ENCODE measurements at places on chromosomes 1 and 21.

DNA sequence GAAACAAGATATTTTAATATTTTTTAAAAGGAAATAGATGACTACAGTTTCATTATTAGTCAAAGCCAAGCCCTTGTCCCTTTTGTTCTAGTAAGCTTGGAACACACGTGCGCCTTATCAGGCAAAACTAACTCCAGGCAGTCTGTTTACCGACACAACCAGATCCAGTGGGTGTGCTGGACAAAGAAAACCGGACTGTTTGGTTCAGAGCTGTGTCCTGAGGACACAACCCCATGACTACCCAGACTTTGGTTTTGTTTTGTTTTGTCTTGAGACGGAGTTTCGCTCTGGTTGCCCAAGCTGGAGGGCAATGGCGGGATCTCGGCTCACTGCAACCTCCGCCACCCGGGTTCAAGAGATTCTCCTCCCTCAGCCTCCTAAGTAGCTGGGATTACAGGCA, 13.9 kb upstream of the RHOU start:
- DNase-seq = no peak

DNA sequence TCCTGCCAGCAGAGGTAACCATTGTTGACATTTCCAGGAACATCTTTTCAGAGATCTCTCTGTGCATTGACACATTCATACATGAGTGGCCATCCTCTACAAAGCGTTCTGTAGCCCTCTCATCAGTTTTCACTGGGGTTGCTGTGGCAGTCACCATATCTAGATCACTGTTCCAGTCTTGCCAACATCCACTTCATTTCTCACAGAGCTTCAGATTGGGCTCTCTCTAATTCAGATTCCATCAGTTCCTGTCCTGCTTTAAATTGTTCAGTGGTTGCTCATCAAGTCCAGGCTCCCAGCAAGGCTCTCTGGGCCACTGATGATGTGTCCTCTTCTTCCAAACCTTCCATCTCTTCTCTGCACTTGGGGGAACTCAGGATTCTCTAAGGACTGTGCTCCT, 173.7 kb downstream of the KCNJ6 start:
- no peak for DNase-seq

GRCh38 chr1:173303984-173304383, 96.9 kb upstream of the TNFSF4 start:
- no peak for DNase-seq

- no peak for DNase-seq
These were observed 5.1 kb upstream of the FUBP1 start for GRCh38 chr1:77983997-77984355.

DNA sequence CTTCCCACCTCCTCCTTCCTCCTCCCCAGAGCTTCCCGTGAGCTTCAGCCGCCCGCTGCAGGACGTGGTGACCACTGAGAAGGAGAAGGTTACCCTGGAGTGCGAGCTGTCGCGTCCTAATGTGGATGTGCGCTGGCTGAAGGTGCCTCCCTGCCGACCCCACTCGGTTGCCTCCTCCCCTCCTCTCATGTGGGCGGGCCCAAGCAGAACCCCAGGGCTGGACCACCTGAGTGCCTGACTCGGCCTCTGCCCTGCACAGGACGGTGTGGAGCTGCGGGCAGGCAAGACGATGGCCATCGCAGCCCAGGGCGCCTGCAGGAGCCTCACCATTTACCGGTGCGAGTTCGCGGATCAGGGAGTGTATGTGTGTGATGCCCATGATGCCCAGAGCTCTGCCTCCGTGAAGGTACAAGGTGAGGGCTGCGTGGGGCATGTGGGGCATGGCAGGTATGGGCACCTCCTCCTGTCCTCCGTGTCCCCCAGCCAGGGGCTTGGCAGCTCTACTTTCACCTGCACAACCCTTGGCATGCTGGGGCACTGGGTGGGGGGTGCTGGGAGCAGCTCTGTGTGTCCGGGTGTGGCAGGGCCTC, 69.2 kb downstream of the OBSCN start:
- peak; percentile 52 for DNase-seq

DNA sequence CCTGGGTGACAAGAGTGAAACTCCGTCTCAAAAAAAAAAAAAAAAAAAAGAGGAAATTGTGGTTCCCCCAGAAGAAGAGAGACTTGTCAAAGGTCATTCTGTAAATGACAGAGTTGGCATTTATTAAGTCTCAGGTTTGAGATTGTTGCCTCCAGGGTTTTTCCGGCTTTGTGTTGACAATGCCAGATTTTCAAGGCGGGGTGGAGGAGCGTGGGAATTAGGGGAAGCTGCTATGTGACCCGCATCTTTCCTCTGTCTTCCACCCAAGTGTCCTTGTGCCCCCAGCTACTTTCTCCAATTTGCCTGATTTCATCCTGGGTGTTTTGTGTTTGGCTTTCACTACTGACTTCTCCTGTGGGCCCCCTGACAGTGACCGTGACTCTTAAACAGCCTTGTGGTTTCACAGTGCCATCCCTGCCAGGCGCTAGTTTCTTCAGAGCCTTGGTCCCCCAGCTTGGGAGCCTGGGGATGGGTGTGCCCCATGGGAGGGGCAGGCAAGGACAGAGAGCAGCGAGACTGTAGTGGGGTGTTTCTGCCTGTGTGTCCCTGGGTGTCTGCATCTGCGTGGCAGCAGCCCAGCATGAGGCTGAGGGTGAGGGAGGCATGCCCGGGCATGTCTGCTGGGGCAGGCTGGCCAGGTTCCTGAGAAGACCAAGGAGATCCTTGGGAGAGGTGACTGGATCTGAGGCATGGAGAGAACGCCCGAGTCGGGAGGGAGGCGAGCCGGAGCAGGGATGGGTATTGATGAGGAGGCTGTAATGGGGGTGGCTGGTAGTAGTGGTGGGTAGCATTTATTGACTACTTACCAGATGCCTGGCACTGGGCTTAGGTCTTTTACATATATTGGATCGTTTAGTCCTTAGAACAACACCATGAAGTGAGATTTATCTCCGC, 46.3 kb downstream of the IER5 start:
- no peak for DNase-seq

GRCh38 chr1:29488086-29488793, 251.9 kb downstream of the PTPRU start:
- DNase-seq = peak; percentile 42

GRCh38 chr1:234533034-234533891, 54.3 kb upstream of the TARBP1 start:
- no peak for DNase-seq

- no peak for DNase-seq
These were observed 299.0 kb downstream of the SMYD3 start for GRCh38 chr1:246208105-246208504.

DNA sequence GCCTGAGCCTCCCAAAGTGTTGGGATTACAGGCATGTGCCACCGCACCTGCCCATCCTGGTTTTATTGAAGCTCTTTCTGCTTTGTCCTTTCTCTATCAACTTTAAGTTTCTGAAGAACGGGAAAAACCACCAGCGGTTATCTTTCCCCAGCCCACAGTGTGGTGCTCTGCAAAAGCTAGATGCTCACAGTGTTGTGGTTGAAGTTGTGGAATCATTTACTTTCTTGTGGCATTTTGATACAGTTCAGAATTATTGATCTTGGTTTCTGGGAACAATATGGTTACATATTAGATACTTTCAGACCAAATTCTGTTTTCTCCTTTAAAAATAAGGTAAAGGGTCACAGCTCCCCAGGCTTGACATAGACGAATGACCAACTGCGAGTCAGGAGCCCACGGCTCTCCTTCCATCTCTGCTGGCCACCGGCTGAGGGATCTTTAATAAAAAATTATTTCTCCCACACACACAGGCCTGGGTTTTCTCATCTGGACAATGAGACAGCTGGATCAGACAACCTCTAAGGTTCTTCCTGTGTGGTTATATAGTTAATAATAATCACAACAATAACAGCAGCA, 385.3 kb downstream of the SETD4 start:
- DNase-seq = no peak

GRCh38 chr1:4699376-4700301, 45.2 kb downstream of the AJAP1 start:
- no peak for DNase-seq

GRCh38 chr1:90718411-90719329, 1.6 kb upstream of the BARHL2 start:
- DNase-seq = peak; percentile 81

GRCh38 chr1:77509051-77509492, 173.4 kb downstream of the ZZZ3 start:
- no peak for DNase-seq

- no peak for DNase-seq
These were observed 34.7 kb upstream of the GPR25 start for GRCh38 chr1:200837931-200838571.

DNA sequence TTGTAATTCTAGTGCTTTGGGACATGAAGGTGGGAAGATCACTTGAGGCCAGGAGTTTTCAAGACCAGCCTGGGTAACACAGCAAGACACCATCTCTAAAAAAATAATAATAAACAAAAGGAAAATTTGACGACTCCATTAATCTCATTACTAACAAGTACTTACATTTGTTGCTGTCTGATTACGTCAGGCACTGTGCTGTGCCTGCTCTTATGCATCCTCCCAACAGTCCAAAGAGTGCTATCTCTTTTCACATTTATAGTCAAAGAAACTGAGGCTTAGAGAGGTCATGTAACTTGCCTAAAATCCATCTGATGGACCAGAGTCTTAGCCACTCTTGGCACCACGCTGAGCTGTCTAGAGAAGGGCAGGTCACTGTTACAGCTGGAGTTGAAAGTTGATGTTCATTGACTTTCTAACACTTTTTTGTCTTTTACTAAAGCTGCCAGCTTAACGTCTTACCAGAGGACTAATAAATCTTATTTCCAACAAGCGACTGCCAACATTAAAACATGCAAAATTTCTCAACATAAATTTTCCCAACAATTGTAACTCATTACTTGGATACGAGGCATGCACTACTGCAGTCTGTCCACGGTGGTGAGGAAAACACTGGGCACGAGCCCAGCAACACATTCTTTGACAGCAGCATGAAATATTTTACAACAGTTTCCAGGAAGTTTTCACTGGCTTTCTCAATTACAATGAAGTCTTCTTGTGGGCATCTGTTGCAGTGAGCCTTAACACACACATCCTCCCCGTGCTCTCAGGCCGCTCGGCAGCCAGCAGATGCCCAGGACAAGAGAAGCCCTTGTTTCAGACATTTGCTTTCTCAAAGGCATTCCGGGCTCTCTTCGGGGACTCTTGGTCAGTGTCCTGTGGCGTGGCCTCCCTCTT, 262.9 kb upstream of the PROX1 start:
- peak; percentile 49 for DNase-seq

GRCh38 chr1:240591564-240591963, 20.4 kb downstream of the GREM2 start:
- no peak for DNase-seq

- DNase-seq = no peak
These were observed 21.1 kb downstream of the SYNC start for GRCh38 chr1:32681509-32681908.

DNA sequence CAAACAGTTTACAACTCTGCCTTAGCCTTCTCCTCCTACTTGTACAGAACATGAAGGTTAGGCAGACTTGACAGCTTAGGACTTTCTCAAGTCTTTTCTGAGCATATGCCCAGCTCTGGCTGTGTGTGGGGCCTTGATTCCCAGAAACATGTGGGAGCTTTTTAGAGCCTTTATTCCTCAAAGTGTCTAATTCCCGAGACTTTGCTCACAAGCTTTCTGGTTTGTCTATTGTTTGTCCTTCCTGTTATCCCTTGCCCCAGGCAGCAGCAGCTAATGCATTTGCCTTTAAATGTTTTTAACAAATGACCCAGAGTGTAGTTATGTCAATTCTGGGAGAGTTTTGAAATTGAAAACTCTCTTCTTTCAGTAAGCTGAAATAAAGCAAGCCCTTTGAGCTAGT, 29.2 kb downstream of the ST7L start:
- no peak for DNase-seq

GRCh38 chr1:48215222-48215621, 7.3 kb upstream of the SLC5A9 start:
- no peak for DNase-seq

DNA sequence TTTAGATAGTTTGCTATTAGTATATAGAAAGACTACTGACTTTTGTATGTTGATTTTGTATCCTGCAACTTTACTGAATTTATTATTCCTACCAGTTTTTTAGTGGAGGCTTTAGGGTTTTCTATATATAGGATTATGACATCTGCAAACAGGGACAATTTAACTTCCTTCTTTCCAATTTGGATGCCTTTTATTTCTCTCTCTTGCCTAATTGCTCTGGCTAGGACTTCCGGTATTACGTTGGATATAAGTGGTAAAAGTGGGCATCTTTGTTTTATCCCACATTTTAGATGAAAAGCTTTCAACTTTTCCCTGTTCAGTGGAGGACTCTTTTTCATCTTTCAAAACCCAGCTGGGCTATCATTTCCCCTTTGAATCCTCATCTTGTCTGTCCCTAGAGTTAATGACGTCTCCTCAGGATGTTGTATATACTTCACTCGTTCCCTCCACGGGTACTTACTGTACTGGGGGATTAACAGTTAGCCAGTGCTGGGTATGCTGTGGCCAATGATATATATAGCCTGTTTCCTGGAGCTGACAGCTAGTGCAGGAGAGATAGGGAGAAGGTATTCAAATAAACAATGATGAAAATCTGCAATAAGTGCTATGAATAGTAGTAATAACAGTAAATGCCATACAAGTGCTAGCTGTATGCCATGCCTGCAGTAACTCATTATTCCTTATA, 9.8 kb downstream of the ACOT11 start:
- DNase-seq = no peak

DNA sequence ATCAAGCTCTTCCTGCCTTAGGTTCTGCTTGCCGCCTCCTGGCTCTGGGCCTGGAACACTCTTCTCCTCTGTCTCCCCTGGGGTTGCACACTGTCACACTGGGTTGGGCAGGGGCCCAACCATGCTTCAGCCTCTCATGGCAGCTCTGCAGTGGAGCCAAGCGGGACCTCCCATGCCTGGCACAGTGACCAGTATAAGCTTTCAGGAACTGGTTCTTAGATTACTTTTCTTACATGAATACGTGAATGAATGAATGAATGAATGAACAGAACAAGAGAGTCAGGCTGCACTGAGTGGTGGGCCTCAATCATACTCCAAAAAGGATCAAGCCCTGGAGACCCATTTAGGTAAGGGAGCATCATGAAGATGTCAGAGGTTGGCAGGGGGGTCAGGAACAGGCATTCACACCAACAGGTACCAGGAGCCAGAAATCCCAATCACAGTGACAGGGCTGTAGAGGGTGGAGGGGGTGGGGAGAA, 30.8 kb upstream of the TMEM125 start:
- DNase-seq = peak; percentile 17

- DNase-seq = no peak
These were observed at the start of the genes ADORA3 and TMIGD3 for GRCh38 chr1:111503585-111504060. Gene ADORA3 (minus strand): TSS chr1:111503633. CDS start chr1:111503354, 279 bp downstream. Gene TMIGD3 (minus strand): TSS chr1:111503633. CDS start chr1:111503354, 279 bp downstream.

GRCh38 chr1:43227143-43227764, 42.5 kb upstream of the TMEM125 start:
- DNase-seq = peak; percentile 90

GRCh38 chr1:61119085-61119484, 36.7 kb downstream of the NFIA start:
- no peak for DNase-seq

GRCh38 chr1:153374071-153374470, 1.4 kb downstream of the S100A12 start:
- no peak for DNase-seq

DNA sequence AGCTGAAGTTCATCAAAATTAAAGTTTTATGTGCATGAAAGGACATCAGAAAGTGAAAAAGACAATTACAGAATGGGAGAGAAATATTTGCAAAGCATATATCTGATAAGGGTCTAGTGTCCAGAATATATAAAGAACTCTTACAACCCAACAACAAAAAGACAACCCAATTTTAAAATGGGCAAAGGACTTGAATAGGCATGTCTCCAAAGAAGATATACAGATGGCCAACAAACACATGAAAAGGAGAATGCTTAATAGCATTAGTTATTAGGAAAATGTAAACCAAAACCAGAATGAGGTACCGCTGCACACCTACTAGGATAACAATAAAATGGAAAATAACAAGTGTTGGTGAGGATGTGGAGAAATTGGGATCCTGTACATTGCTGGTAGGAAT, 1.7 kb upstream of the PSEN2 start:
- DNase-seq = no peak
